NCI-H146 (cell line): ENCODE measurements at places on chromosomes 6 and 20.

DNA sequence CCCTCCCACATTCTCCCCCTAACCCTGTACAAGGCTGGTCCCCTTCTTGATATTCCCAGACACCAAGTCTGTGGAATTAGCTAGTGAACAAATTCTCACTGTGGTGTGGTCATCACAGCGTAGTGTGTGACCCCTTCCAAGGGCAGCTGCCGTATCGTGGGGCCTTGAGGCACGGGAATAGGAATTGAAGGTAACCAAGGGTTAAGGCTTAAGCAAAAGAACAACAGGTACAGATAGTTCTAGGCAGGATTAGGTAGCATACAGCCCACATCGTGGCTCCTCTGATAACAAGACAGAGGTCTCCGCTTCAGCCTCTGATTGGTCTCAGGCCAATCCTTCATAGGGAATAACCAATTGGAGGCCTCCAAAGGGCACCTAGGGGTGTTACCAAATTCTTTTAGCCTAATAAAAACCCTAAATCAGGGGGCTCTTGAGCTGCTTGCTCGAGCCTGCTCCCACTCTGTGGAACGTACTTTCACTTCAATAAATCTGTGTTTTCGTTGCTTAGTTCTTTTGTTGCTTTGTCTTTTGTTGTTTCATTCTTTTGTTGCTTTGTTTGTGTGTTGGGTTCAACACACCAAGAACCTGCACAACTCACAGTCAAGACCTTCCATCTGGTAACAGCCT is 64.7 kb downstream of the GPR6 start:
- DNase-seq, result no peak

GRCh38 chr6:101398716-101399615 is 5.5 kb downstream of the GRIK2 start:
- no peak for DNase-seq

DNA sequence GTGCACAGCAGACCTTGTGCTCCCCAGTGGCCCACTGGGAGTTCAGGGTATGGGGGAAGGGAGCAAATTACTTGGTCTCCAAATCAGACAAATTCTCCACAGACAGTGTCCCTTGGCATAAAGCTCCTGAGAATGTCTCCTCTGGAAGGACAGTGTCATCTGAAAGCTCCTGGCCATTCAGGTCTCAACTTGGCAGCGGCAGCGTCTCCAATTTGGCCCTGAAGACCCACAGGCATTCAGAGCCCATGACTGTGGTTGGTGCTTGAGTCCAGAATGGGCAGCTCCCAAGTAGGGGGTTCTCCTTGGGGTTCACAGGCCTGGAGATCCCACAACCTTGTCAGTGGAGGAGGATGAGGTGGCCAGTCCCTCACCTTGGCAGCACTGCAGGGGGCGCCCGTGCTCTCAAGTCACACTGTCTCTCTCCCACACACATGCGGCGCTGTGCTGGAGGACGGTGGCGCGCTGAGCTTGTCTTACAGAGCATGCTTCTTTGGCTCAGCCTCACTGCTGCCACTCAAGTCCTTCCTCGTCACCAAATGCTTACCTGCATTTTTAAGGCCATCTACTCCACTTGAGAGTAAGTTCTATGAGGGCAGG is 20.7 kb downstream of the DYNLRB1 start:
- peak; percentile 27 for DNase-seq

GRCh38 chr6:114998492-114998891 is 655.7 kb upstream of the HS3ST5 start:
- DNase-seq, result no peak

DNA sequence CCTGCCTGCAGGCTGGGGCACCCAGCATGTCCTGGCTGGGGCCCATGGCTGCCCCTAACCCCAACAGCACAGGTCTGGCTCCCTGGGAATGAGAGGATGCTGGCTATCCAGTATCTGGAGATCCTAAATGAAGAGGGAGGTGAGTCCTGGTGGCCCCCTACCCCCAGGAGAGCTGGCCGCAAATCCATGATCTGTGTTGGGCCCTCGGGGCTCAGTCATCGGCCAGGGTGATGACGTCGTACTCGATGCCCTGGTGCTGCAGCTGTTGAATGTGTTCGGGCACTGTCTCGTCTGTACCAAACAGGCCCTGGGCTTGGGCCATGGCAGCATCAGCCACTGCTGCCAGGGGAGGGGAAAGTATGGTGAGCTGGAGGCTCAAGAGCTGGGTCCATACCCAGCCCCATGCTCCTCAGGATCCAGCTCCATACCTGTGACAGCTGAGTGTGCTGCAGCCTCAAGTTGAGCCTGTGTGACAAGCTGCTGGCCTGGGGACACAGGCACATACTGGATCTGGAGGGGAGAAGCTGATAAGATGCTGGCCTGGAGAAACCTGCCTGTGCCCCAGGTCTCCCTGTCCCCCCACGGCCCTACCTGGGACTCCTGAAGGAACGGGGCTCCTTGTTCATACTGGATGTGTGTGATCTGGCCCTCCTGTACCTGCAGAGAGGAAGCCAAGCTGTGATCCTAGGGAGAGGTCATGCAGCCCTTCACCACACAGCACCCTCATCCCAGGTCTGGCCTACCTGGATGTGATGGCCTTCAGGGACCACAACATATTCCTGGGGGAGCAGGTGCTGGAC is 14.5 kb downstream of the PCIF1 start:
- DNase-seq, result no peak

DNA sequence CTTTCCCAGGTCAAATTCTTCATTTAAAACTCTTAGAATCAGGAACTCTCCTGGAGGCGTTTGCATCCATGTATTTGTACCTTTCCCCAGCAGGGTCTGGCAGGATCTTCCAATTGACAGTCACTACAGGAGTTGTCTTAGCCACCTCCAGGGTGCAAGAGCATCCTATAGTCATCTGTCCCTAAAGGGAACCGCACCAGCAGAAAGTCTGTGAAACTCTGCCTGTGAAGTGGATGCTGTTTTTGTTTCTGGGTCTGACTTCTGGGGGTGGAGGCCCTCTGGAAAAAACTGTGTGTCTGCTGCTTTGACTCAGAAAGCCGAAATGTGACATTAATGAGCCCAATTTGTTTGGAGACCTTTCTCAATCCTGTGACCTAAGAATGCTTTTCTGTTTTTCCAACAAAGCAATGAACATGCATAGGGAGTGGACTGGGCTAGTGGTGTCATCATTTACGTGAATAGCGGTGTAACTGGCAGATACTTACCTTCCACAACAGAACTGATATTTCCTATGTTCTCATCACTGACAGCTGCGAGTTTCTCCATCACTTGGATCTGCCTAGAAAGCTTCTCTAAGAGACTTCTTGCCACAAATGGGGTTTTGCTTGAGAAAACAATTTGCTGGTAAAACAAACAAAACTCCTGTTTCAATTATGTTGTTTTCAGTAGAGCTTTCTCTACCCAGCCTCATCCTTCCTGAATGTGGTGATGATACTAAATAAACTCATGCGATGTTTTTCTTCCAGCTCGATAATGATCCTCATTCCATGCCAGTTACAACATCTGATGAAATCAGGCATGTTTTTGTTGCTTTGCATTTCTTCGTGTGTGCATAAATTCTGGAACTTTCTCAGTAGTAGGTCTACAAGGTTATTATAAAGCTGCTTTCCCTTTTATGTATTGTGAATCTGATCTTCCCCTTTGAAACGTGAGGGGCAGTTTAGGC is 33.3 kb upstream of the ARMH2 start:
- DNase-seq, result no peak

DNA sequence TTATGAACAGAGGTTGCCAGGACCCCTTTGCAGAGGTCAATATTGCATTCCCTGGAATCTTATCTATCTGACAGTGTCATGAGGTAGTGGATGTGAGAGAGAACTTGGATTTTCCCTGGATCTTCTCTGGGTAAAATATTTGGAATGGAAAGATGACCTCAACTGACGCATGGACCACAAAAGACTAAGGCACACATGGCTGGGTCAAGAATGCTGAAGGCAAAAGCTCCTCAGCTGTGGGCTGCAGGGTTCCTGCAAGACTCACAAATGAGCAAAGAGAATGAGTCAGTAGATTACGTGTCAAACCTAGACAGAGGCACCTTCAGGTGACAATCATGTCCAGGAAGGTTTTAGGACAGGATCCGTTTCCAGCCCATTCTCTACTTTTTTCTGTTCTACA is 484.0 kb downstream of the C6orf118 start:
- DNase-seq, result no peak

DNA sequence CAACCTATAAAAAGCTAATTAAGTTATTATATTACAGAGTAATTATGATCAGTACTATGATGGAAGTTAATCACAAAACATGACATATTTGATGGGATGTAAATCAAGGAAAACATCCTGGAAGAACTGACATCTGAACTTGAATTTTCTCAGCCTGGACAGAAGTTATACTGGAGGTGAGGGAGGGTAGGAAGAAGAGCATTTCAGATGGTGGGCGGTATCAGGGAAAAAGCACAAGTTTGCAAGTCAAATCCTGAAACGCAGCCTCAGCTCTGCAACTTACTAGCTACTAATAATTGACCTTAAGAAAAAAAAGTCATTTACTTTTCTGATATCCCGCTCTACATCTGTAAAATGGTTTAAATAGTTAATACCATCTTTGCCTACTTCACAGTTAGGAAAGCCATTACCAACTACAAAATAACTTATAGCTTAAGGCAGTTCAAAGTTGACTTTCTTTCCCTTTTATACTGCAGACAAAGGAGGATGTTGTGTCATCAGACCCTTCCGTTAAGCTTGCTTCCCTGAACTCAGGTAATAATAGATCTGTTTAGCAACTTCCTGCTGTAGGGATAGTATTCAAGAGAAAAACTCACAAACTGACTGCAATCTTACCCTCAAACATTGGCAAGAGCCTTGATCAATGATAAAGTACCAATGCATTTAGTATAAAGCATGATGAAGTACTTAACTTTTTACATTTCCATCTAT is 21.0 kb downstream of the NOL7 start:
- no peak for DNase-seq

DNA sequence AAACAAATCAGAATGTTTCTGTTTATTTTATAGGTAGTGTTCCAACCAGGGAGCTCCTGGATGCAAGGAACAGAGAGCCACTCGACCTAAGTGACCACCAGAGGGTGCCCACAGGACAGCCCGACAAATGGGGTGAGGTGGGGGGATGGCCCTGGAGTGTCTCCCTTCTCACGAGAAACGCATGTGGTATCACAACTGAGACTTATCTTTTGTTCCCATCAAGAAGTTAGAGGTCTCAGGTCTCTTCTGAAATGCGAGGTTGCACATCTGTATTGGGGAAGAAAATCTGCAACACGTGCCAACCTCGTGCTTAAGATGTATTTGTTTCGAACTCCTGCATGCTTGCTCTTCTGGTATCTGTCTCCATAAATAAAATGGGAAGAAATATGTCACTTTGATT is 104.0 kb downstream of the ISM1 start:
- DNase-seq, result peak; percentile 30

DNA sequence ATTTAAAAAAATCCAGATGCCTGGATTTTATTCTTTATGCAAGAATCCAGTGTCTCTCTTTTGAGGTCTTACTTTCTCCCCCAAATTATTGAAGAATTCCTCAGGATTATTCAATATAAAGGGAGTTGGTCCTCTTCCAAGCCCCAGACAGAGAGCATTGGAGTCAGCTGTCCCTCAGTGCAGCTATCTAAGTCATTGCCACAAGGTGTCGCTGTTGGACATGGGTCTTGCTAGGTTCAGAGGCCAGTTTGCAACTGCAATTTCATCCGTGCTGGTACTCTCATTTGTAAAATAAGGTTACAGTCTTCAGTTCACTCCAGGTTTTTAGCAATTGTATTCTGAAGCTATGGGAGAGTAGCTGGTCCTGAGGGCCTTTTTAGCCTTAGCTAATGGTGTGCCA is 27.8 kb downstream of the CCN2 start:
- peak; percentile 56 for DNase-seq

- no peak for DNase-seq
Observed at GRCh38 chr6:148629592-148630465, 117.0 kb upstream of the UST start.

DNA sequence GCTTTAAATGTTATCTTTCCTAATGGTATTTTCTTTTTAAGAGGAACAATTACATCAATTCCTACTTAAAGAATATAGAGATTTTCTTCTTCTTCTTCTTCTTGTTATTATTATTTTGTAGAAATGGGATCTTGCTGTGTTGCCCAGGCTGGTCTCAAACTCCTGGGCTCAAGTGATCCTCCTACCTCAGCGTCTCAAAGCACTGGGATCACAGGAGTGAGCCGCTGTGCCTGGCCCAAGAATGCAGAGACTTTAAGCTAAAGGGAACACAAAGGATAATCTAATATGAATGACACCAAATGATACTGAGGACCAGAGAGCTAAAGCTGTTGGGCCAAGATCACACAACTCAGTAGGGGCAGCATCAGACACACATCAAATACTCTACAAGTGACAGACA is 87.4 kb upstream of the FOXQ1 start:
- no peak for DNase-seq

DNA sequence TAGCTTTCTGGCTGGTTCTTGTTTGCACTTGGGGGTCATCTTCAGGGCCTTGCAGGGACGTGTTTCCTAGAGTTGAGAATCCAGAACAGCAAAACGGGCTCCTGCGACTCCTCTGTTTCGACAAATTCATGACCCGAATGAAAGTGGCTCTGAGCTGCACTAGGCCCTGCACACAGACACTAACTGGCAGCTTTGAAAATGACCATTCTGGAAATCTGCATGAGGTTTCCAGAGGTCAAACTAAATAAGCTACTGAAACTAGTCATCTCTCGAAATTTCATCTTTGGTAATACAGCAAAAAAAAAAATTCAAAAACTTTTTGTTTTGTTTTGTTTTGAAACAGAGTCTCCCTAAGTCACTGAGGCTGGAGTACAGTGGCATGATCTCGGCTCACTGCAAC is 15.5 kb upstream of the BMP7 start:
- no peak for DNase-seq
